Activated T-helper 2 cell treated with anti-CD3 and anti-CD28 coated beads, Interferon-gamma antibody, Interleukin-2, Interleukin-4, amounts not matched to agents 10 μg/mL and 5 μg/mL and 100 μg/mL, durations not matched to agents 14 hours and 24 hours and 36 hours (primary cell): ENCODE measurements at places on chromosomes 11 and 22. TPM values are rescaled to one million over a fixed set of nuclear protein-coding genes. Genes with fewer than 3 reads are reported as not detected.
A peak's percentile ranks its signal among the peaks of the same experiment; 100 is the strongest.

Gene MMP13
- total RNA-seq = not detected in 2 replicates

Gene TYR
- total RNA-seq = not detected in 2 replicates

Gene GALNT18
- total RNA-seq = 5.0 and 5.5 TPM in 2 replicates

Gene CYTH4
- total RNA-seq = 45.9 and 49.8 TPM in 2 replicates

Gene RASD2
- total RNA-seq = not detected in 2 replicates

Gene SPON1
- 0.07 and 0.16 TPM in 2 replicates for total RNA-seq

Gene APOL4
- 0.48 and 0.52 TPM in 2 replicates for total RNA-seq

Gene IGSF22
- 0.05 and 0.16 TPM in 2 replicates for total RNA-seq

Gene FAM181B
- total RNA-seq = not detected in 2 replicates

Gene OR4D5
- not detected in 2 replicates for total RNA-seq

- DNase-seq = no peak
These were observed 67.0 kb upstream of the ISX start for GRCh38 chr22:34998921-34999320.

DNA sequence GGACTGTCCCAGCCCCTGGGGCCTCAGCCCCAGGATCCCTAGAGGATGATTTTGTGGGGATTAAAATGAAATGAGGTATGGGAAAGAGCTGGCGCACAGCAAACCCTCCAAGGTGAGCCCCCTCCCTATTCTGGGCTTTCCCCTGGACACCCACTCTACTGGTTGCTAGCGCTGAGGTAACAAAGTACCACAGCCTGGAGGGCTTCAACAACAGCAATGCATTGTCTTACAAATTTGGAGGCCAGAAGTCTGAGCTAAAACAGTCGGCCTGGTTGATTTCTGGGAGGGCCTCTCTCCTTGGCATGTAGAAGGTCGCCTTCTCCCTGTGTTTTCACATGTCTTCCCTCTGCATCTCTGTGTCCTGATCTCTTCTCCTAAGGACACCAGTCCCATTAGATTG, 913.6 kb downstream of the NTM start:
- no peak for DNase-seq

DNA sequence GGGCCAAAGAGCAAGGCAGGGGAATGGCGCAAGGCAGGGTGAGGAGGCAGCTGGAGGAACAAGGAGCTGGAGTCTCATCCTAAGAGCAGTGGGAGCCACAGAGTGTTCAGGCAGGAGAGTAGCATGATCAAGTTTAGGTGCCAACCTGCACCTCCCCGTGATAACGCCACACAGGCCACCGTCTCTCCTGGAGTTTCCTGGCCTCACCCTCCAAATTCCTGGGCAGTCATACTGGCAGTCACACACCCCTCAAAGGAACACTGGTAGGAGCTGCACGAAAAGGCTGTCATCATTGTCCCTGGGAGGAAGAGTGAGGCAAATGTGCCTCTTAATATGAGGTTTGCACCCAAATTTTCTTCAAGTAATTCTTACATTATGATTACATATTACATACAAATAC, 36.3 kb upstream of the RTL6 start:
- no peak for DNase-seq

GRCh38 chr22:28283068-28283654, 364.1 kb upstream of the PITPNB start:
- DNase-seq = no peak

DNA sequence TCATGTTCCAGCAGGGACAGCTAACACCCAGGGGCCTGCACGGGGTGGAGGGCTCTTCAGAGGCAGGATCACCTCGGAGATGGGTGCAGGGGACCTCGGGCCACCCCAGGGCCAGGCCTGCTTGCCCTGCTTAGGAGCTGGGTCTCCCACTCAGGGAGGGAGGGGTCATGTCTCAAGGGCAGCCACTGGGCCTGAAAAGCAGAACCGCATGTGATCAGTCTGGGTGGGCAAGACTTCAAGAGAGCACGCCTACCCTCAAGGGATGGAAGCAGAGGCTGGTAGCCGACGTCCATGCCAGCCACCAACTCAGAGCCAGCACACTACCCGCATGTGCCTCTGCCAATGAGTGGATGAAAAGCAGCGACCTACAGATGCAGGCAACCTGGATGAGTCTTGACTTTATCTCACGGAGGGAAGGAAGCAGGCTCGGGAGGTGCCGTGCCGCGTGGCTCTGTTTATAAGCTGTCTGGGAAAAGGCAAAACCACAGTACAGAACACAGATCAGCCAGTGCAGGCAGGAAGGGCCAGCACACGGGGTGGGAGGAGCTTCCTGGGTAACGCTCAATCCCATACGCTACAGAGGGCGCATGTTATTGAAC, 16.0 kb downstream of the TBX1 start:
- DNase-seq = no peak

- no peak for DNase-seq
These were observed 15.6 kb upstream of the THY1 start for GRCh38 chr11:119438599-119438998.

DNA sequence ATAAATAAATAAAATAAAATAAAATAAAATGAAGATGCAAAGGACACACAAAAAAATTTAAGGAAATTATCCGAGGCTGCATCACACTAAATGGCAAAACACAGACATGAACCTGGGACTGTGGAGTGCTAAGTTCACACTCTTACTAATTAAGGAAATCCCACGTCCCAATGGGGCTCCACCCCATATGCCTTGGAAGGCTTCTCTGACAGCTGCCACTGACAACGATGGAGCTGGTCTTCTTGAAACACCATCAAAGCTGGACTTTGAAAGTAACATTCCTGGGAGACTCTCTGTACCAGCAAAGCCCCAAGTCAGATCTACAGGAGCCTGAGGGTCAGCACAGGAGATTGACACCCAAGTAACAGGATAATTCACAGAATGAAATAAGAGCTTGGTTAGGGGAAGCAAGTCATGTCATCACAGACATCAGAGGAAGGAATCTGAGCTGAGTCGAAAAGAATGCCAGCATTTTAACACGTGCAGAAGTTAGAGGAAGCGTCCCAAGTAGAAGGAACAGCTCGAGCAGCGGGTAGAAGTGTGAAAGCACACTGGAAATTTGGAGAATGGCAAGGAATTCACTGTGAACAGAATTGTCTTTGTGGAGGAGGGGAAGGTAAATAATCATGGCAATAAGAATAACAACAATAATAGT, 13.8 kb downstream of the TPST2 start:
- no peak for DNase-seq

DNA sequence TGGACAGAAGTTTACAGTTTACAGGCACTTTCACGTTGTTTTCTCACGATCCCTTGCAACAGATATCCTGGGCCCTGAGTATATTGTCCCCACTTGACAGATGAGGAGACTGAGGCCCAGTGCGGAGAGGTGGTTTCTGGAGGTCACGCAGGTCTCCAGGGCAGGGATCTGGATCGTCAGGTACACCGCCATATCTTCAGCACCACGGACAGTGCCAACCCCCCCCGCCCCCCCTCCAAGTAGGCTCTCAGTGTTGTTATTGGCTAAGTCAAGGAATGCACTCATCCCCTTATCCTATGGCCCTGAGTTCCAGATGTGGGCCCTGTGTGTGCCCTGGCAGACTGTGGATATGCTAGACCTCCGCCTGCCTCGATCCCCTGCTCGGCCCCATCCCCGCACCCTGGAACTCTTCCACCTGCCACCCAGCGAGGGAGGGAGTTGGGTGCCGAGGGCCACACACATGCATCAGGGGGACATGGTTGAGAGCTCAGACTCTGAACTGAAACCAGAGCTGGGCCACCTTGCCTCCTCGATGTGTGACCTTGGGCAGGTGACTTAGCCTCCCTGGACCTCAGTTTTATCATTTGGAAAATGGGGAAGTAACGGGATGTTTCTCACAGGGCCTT, 37.5 kb downstream of the MPPED1 start:
- no peak for DNase-seq

DNA sequence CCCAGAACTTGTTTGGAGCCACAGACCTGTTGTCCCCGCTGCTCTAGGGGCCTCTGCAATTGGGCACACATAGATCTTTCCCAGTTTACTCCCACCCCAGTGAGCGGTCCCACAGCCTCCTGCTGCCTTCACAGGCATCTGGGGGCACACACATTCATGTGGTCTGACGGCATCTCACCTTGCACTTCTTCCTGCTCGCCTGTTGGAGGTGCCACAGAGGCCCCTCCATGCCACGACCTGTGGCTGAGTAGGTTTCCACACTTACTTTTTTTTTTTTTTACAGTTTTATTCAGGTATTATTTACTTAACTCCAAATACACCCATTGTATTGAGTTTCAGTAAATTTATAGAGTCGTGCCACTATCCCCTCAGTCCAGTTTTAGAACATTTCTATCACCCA, 68.9 kb upstream of the SEPTIN5 start:
- DNase-seq = no peak

DNA sequence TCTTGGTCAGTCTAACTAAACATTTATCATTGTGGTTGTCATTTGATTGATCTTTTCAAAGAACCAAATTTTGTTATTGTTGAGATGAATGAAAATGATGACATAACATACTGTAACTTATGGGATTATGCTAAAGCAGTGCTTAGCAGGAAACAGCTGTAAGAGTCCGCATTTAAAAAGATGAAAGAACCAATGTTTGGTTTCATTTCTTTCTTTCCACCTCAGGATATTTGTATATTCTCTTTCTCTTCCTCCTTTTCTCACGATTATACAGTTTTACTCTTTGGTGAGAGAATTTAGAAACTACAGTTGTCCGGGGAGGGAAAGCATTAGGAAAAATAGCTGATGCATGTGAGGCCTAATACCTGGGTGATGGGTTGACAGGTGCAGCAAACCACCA, 23.1 kb downstream of the PIH1D2 start:
- DNase-seq = no peak

DNA sequence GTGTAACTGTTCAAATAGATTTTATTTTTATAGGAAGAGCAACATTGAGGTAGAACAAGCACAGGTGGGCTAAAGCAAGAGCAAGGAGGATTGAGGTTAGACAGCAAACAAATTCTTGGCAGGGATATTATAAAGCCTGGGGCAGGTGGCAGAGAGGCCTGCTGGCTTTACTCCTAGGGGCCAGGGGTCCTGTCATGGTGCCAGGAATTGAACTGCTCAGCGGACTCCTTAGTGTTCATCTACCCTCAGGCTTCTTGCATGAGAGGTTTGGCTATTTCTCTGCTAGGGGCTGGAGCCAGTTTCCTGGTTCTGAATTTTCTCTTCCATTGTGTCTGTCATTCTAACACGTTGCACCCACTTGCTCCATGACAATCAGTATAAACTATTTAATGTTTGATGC, 217.2 kb upstream of the NCAM1 start:
- no peak for DNase-seq

- DNase-seq = no peak
These were observed 915 bp downstream of the FEZ1 start for GRCh38 chr11:125494974-125495725.

- DNase-seq = no peak
These were observed 19.6 kb downstream of the MORC2 start for GRCh38 chr22:30948930-30949342.

GRCh38 chr11:70020336-70021214, 57.5 kb upstream of the ANO1 start:
- DNase-seq = no peak

DNA sequence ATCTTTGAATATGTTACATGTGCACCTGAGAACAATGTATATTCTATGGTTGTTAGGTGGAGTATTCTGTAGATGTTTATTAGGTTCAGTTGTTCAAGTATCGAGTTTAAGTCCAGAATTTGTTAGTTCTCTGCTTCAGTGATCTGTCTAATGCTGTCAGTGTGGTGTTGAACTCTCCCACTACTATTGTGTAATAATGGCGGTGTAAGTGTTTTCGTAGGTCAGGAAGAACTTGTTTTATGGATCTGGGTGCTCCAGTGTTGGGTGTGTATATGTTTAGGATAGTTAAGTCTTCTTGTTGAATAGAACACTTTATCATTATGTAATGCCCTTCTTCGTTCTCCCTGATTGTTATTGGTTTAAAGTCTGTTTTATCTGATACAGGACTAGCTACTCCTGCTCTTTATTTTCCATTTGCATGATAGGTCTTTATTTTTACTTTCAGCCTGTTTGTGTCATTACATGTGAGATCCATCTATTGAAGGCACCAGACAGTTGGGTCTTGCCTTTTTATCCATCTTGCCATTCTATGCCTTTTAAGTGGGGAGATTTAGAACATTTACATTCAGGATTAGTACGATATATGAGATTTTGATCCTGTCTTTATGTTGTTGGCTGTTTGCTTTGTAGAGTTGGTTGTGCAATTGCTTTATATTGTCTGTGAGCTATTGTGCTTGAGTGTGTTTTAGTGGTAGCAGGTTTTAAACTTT, 121.6 kb downstream of the DDX10 start:
- no peak for DNase-seq

- DNase-seq = no peak
These were observed 27.4 kb upstream of the GSTP1 start for GRCh38 chr11:67556244-67556643.

DNA sequence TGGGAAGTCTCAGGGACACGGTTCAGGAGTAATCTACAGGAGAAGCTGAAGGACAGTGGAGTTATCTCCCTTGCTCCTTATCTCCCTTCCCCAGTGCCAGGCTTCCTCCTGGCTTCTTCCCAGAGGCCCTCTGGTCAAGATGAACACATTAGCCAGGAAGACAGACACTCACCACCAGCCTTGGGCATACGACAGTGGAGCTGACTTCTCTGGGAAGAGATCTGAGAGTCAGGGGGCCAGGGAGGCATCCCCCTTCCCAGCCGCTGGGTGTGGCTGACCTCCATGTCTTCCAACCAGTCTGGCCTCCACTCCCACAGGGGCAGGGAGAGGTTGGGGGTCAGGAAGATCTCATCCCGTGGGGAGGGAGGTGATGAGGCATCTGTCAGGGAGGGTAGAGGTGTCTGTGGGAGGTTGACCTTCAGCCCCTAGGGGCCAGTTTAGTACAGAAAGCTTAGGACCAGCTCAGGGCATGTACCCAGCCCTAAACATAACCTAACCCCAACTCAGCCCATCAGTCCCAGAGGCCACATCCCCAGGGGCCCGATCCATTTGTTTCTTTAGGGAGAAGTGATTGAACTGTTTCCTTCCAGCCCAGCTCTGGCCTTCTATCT, 12.7 kb downstream of the ROBO4 start:
- DNase-seq = no peak

DNA sequence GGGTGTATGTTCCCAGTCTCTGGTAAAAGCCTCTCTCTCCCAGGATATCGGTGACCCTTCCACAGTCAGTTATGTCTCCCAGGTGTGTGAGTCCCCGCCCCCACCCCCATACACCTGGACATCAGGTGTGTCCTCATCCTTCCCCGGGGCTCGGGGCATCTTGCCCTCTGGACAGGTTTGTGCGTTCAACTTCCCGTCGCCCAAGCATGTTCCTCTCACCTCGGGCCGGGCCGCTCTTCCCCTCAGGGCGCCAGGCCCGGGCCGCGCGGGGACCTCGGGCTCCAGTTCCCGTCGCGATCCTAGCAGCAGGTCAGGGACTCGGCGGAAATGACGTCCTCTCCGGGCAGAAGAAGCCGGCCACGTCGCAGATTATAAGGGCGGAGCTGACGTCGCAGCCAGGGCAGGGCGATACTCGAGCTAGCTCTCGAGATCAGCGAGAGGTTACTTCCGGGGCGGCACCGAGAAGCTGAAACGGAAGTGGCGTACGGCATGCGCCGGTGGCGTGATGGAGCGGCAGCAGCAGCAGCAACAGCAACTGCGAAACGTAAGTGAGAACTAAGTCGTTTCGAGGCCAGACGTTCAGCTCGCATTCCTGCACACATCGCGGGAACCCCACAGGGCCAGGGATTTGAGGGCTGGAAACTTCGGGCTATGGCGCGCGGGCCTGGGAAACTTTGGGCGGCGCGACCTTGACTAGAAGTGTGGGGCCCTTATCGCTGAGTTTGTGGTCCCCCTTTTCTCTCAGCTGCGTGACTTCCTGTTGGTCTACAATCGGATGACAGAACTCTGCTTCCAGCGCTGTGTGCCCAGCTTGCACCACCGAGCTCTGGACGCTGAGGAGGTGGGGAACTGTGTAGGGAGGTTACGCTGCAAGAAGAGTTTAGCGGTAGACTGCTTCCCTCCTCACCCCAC, at the start of the genes ARFIP2 and TIMM10B:
ARFIP2 (minus strand) TSS at position 320 of the 912 bp plus-strand sequence. CDS start 910 bp downstream, outside the sequence.
TIMM10B (plus strand) TSS at position 490 of the 912 bp plus-strand sequence; CDS start at position 506, 16 bp downstream.
- DNase-seq = peak; percentile 97

GRCh38 chr22:50526834-50527801, 1.7 kb upstream of the SCO2 start:
- no peak for DNase-seq
